ENCODE measurements at places on chromosomes 4 and X. TPM values are rescaled to one million over a fixed set of nuclear protein-coding genes. Genes with fewer than 3 reads are reported as not detected.

CXCL6 gene
- polyA plus RNA-seq = not detected

FGFBP2 gene
- not detected for polyA plus RNA-seq

ZNF827 gene
- 11.2 TPM for polyA plus RNA-seq

TMSB15C gene
- polyA plus RNA-seq = 38.0 TPM

CTAG2 gene
- polyA plus RNA-seq = not detected

RRH gene
- polyA plus RNA-seq = 1.2 TPM
